Stimulated activated CD4-positive, alpha-beta T cell treated with anti-CD3 and anti-CD28 coated beads, Interleukin-2, amount 100 ng/mL, for 4 hours (primary cell): ENCODE measurements at places on chromosomes 4 and X.

- DNase-seq, result peak; percentile 24
These were observed 93.9 kb downstream of the NXF2B start for GRCh38 chrX:102345916-102346315.

GRCh38 chr4:80172203-80172602 lies 25.1 kb upstream of the PRDM8 start:
- DNase-seq, result peak; percentile 17

- DNase-seq, result no peak
These were observed 25.2 kb upstream of the NPFFR2 start for GRCh38 chr4:72006586-72006985.

DNA sequence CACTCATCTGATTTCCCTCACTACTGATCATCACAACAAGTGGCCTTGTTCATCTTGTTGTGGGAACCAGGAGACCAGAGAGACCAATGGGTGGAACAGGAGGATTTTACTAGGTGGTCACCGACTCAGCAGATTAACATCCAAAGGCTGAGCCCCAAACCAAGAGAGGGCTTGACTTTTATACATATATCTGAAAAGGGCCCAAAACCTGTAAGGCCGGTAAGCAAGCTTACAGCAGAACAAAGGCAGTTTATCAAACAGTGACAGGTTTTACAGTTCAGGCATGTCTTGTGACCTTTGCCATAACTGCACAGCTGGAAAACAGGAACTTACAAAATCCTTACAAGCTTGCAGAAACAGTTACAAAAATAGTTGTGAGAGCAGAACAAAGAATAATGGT lies 195.9 kb downstream of the OR13H1 start:
- no peak for DNase-seq

DNA sequence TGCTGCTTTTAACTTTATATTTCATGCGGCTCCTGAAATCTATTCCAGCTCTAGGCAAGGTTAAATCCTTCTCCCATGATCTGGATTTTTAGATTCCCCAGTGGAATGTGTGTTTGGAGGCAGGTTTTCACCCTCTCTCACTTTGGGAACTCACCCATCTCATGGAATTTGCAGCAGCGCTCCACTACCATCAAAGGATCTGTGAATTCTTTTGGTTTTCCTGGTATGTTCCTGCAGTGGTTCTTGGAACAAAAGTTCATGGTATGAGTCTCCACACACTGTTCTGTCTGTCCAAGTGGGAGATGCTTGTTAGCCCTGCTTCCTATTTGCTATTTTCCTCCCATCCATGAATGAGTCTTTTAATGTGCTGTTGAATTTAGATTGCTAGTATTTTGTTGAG lies 14.0 kb downstream of the APOOL start:
- no peak for DNase-seq

- no peak for DNase-seq
These were observed 15.2 kb downstream of the PDLIM3 start for GRCh38 chr4:185520119-185520518.

DNA sequence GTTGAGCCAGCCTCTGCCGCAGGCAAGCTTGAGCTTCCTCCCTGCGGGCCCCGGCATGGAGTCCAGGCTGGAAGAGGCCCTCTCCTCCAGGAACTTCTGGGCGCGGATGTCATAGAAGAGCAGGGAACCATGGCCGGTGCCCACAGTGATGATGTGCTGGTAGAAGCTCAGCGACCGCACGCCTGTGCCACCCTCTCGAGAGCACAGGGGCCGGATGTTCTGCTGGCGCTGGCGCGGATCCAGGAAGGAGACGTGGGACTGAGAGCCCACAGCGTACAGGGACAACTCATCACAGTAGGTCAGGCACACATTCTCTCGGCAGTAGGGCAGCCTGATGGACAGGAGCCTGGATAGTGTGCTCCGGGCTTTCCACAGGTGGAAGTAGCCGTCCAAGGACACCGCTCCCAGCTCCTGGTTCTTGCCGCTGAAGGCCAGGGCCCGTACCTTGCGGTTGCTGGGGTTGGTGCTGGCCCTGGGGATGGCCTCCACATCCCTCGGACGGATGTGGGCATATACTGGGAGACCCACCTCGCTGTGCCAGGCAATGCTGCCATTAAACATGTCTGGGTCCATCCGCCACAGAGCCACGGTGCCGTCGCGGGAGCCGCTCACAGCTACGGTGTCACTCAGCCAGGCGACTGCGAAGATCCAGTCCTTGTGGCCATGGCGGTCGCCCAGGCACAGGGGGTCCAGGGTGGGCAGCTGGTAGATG lies 1.2 kb downstream of the DCAF12L2 start:
- DNase-seq, result no peak
